SK-N-DZ (cell line): ENCODE measurements at places on chromosomes 7 and 10.

- DNase-seq: no peak
Measured at GRCh38 chr7:132029369-132030085, 473.1 kb upstream of the PODXL start.

- no peak for DNase-seq
Measured at GRCh38 chr10:89163265-89163995, 43.7 kb downstream of the CH25H start.

- no peak for DNase-seq
Measured at GRCh38 chr10:92801978-92802872, 46.1 kb upstream of the EXOC6 start.

- no peak for DNase-seq
Measured at GRCh38 chr10:123934846-123935245, 43.2 kb upstream of the CPXM2 start.

- no peak for DNase-seq
Measured at GRCh38 chr10:89815049-89815853, 113.9 kb downstream of the KIF20B start.

GRCh38 chr7:1708596-1709251 lies 38.6 kb downstream of the ELFN1 start:
- DNase-seq: no peak

- DNase-seq: no peak
Measured at GRCh38 chr10:7488418-7488829, 77.6 kb upstream of the SFMBT2 start.

GRCh38 chr7:130896898-130897514 lies 163.0 kb upstream of the KLF14 start:
- DNase-seq: peak; percentile 79

DNA sequence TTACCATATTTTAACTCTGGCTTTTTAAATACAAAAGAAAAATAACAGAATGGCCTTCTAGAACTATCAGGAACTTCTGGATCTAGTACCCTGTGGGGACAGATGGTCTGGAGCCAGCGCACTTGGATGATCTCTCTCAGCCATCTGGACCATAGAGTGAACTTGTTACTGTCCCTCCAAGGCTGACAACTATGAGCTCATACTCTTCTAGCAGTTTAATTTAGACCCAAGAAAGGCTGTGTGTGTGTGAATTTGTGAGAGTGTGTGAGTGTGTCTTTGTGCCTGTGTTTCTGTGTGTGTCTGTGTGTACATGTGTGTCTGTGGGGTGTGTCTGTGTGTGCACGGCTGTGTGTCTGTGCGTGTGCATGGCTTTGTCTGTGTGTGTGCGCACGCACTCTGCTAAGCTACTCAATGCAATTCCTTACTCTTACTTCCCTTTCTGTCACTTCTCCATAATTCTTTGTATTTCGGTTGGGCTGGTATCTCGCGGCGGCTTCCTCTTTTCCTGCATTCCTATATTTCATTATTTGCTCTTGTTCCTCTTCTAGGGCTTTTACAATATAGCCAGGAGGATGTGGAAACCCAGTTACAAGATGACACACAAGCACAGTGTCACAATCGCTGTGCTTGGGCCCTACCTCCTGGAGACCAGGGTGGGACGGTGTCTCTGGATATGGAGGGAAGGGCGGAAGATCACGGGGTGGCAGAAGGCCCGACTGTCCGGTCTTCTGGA lies 51.9 kb downstream of the IKZF1 start:
- no peak for DNase-seq

- no peak for DNase-seq
Measured at GRCh38 chr7:140330128-140330527, 68.2 kb downstream of the SLC37A3 start.

DNA sequence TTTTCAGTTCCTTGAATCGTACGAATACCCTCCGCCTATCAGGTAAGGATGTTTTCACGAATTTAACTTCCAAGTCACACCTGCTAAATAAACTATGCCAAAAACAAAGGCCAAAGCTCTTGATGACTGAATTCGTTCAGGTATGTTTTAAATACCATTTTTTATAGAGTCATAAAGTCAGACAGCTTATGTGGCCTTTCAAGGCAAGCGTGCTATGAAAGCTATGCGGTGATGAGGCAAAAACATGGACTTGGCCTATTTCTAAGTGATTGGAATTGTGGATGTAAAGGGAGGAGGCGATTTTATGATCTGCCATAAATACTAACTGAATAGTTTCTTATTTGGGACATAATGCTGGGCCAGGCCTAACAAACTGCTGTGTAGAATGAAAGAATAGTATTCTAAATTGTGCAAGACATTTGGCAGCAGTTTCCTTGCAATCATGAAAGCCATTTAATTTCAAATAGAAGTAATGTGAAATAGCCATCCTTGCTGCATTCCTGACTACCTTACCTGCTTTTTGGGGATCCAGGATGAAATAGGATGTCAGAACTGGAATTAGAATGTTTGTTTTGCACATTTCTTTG lies 14.0 kb downstream of the SLC39A12 start:
- DNase-seq: no peak
